Activated T-helper 9 cell treated with anti-CD3 and anti-CD28 coated beads, Interleukin-2, amount 50 U/mL, for 16 hours (primary cell): ENCODE measurements at places on chromosomes 7 and 10.

GRCh38 chr7:80468931-80469714 is 42.7 kb downstream of the GNAT3 start:
- no peak for DNase-seq

DNA sequence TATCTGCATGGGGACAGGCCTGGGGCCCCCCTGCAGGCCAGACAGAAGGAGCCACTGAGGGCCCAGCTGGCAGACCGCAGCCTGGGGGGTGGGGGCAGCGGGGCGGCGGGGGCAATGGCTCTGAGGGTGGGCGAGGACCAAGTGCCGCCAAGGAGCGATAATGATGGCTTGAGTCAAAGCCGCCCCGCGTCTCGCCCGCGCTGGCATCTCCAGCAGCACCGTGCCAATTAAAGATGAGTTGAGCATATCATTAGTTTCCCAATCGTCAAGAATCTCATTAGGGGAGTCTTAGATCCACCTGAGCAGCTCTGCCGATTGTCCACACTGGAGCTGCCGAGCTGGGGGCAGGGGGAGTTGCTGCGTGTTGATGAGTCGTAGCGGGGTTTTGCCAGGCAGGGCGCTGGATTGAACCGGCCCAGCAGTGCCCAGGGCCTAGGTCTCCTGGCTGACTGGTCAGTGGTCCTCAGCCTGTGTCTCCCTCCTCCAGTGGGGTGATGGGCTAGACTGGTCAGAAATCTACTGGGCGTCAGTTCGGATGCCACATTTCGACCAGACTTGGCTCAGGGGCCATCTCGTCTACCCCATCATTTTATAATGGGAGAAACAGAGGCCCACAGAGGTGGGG is 41.0 kb upstream of the PSMG3 start:
- no peak for DNase-seq

DNA sequence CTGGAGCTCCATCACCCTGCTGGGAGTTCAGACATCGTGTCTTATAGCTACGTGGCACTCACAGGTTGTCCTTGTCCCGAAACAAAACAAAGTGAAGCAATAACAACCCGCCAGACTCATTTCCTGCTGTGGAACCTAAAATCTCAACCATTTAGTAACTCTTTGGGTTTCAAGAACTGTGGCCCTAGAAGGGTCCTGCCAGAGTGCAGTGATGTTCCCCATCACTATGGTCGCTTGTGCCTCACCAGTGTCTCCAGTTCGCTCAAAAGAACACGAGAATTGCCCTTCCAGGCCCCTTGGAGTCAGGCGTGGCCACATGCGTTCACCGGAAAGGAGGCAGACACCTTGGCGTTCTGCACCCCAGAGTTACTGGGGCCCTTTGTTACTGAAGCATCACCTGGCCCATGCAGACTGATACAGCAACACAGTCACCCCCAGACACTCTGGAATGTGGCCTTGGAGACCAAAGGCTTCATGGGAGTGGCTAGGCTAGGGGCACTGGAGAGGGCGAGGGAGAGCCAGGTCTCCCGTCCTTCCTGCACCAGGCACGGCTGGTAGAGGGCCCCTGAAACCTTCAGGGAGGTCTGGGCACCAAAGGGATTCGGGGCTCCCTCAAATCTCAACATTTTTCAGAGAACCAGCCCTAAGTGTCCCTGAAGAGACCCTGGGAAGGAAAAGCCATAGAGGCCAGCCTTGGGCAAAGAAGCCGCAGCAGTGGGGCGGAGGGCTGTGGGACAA is 908 bp downstream of the CRYGN start:
- DNase-seq, result no peak

GRCh38 chr7:134515569-134516468 is 11.5 kb upstream of the AKR1B10 start:
- DNase-seq, result no peak

- no peak for DNase-seq
Observed at GRCh38 chr7:45923290-45923689, 2.2 kb upstream of the IGFBP3 start.

DNA sequence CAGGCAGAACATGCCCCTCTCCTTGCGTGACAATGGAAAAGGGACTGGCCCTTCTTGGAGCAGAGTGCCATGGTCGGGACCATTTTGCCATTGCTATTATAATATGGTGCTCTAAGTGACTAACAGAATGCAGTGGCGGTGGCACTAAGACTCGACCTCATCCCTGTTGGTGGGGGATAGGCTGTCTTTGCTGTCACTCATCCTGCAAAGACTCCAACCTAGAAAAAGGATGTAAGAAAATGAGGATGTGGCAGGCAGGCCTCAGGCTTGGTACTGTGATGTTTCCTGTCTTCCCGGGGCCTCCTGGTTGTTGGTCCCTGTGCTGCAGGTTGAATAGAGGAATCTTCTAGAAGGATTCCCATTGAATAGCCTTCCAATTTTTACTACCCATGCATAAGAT is 18.6 kb downstream of the BLNK start:
- no peak for DNase-seq

DNA sequence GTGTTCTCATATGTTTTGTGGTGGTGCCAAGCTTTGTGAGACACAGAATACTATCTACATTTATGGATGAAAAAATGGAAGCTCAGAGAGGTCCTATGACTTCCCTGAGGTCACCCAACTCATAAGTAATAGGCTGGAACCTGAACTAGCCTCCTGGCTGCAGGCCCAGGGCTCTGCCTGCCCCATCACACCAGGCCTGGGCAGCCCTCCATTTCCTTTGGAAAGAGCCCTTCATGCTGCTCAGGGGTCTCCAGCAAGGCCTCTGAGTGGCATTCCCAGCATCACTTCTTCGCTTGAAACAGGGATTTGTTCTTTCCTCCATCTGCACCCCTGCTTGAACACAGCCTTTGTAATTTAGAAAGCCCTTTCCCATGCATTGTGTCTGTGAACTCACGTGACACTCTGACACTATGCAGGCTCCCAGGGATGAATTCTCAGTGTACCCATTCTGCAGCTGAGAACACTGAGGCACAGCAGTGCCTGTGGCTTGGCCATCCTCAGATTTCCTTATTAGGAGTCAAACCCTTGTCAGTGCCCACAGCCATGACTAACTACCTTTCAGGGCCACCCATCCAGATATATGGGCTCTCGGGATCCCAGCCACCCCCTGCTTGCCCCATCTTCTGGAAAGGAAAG is 127.8 kb upstream of the PPIF start:
- DNase-seq, result no peak

DNA sequence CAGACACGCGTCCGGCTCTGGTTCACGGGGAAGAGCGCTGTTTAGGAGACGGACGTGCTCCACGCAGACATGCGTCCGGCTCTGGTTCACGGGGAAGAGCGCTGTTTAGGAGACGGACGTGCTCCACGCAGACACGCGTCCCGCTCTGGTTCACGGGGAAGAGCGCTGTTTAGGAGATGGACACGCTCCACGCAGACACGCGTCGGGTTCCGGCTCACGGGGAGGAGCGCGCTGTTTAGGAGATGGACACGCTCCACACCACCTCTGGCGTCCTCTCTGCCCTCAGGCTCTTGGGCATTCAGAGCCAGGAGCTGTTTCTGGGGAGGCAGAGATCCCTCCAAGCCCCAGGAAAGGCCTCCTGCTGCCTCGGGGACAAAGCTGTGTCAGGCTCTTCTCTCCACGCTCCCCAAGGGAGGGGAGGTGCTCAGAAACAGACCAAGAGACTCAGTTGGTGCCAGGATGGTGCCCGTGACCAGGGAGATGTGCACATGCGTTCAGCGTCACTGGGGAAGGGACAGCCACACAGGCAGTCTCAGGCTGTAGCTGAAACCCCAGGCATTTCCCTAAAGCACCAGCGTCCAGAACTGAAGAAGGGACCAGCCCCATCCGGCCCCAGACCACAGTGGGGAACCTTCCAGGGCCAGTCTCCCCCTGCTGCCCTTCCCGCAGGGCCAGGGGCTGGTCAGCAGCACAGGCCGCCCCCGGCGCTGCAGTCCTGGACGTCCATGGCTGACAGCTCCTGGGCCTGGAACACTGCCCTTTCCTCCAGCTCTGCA is 175.6 kb downstream of the ELFN1 start:
- no peak for DNase-seq

DNA sequence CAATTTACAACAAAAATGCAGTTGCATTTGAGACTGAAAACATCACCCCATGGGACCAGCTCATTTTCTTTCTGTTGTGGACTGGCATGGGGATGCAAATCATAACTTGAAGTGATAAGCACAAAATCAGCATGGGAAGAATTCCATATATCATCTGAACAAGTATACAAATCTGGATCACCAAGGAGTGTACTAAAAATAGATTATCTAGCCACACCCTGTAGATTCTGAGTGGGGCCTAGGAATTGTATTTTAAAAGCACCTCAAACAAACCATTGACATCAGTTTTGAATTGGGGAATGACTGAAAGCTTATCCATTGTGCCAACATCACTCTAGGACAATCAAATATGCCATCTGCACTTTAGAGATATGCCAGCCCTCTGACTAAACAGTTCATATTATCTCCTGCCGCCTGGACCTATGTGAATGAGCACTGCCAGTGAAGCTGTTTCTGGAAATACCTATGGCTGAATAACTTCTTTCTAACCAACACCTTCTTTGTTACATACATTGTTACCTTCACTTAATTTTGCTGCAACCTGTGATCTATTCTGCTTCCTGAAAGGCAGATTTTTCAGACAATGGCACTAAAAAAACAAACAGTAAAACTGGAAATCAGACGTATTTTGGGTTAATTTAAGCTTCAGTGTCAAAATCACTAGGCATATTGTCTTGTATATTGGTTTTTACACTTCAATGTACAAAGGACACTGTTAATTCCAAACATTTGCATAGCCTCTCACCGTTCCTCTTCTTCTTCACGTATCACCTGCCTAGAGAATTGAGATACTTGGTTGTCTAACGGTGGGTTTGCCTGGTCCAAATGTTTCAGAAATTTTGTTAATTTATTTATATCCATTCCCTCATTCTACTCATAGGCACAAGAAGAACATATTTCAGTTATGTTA is 42.4 kb upstream of the HGF start:
- no peak for DNase-seq

DNA sequence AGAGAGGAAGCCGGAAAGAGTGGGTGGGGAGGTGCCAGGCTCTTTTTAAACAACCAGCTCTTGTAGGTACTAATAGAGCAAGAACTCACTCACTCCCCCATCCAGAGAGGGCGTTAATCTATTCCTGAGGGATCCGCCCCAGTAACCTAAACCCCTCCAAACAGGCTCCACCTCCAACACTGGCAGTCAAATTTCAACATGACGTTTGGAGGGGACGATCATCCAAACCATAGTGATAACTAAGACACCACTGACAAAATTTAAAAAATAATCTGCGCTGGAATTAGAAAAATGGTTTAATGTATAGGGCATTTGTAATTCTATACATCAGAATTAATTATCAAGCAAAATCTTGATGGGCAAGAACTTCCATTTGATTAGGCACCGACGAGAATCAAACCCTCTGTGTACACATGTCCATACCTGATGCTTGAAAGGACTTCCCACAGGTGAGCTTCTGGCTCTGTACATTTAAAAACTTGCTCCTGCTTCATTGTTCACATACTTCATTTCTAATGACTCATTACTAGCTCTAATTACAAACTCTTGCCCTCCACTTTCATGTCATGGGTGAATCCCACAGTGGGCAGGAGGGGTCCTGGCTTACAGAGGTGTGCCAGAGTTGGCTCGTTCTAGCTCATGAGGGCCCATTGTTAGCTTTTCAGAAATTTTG is 20.6 kb upstream of the KDM7A start:
- no peak for DNase-seq
